ENCODE measurements at places on chromosomes 7 and 10.

GRCh38 chr10:76736815-76737618 is 900.6 kb downstream of the KCNMA1 start:
- DNase-seq: no peak

DNA sequence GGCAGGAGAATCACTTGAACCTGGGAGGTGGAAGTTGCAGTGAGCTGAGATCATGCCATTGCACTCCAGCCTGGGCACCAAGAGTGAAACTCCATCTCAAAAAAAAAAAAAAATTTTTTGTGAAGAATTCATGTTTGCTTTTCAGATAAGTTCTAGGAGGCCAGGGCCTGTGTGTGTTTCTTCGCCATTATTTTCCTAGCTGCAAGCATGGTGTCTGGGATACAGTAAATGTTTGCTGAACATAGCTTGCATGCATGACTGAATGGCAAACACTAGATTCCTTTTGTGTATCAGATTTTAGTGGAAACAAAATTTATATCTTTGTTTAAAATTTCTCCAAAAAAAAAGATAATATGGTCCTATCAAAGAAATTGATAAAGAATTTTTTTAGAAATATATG is 9.7 kb upstream of the MACC1 start:
- DNase-seq: no peak

GRCh38 chr7:51139796-51140195 is 176.8 kb downstream of the COBL start:
- DNase-seq: peak; percentile 85

GRCh38 chr7:67644151-67644550 is 647.5 kb downstream of the TYW1 start:
- DNase-seq: no peak

DNA sequence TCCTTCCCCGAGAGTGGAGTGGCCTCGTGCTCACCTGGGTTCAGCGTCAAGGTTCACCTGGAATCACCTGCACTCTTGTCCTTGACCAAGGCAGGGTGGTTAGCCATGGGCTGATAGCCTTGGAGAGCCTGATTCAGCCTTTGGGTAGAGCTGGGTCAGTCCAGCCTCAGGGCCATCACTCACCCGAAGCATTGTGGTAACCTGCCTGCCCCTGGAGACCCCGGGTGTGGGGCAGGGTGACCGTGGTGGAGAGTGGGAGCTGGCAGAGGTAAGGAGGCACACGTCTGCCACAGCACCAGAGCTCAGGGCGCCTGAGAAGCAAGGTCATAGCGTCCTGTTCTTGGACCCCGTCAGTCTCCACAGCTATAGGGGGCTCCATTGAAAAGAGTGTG is 27.8 kb upstream of the WDFY4 start:
- DNase-seq: no peak

- no peak for DNase-seq
Observed at GRCh38 chr7:19442016-19442785, 266.6 kb downstream of the POLR1F start.

- no peak for DNase-seq
Observed at GRCh38 chr10:56823849-56824248, 462.8 kb upstream of the ZWINT start.

- no peak for DNase-seq
Observed at GRCh38 chr10:131911451-131911850, 10.6 kb downstream of the PPP2R2D start.

GRCh38 chr7:30309842-30310435 is 25.5 kb downstream of the ZNRF2 start:
- no peak for DNase-seq

DNA sequence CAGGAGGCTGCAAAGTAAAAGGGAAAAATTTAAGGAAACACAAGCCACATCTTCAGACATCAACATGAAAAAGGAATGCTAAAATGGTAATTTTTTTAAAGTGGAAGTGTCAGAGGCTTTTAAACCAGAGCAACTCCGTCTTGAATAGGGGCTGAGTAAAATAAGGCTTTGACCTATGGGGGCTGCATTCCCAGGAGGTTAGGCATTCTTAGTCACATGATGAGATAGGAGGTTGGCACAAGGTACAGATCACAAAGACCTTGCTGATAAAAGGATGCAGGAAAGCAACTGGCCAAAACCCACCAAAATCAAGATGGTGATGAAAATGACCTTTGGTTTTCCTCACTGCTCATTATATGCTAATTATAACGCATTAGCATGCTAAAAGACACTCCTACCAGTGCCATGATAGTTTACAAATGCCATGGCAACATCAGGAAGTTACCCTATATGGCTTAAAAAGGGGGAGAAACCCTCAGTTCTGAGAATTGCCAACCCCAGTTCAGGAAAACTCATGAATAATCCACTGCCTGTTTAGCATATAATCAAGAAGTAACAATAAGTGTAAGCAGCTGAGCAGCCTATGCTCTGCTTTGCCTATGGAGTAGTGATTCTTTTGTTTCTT is 128.3 kb downstream of the SKAP2 start:
- DNase-seq: no peak

GRCh38 chr7:116661865-116662264 is 10.1 kb upstream of the MET start:
- DNase-seq: no peak

GRCh38 chr7:77388055-77388641 is 28.0 kb downstream of the GSAP start:
- DNase-seq: no peak

- DNase-seq: no peak
Observed at GRCh38 chr10:122138831-122139625, 132.1 kb upstream of the BTBD16 start.

DNA sequence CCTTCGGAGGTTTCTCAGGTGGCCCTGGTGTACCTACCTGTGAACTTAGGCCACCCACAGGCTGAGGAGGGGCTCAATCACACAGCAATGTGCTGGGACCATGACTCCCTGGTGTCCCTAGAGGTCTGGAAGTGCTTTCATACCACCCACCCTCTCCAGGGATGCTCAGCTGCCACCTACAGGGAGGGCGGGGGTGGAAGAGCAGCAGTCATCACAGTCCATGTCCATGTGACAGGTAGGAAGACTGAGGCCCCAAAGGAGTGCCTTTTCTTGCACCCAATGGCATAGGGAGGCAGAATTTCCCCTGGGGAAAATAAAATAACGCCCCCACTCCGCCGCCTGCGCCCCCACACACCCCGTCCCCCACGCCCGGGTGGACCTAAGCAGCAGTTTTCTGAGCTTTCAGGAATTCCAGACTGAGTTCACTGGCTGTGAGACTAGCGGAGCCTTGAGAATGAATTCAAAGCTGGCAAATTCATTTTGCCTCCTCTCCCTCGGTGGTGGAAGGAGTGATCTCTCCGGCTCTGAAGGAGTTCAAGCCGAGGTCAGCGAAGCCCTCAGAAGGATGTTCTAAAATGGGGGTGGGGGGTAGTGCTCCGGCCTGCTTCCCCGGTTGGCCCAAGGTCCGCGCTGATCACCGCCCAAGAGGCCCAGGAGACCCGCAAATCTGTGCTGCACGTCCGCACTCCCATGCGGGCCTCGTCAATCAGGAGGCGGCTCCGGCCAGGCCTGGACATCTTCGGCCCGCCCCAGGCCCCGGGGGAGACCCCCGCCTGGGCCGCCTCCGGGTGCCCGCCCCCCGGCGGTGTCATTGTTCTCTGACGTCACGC is 2.1 kb upstream of the ZMIZ1 start:
- DNase-seq: no peak

DNA sequence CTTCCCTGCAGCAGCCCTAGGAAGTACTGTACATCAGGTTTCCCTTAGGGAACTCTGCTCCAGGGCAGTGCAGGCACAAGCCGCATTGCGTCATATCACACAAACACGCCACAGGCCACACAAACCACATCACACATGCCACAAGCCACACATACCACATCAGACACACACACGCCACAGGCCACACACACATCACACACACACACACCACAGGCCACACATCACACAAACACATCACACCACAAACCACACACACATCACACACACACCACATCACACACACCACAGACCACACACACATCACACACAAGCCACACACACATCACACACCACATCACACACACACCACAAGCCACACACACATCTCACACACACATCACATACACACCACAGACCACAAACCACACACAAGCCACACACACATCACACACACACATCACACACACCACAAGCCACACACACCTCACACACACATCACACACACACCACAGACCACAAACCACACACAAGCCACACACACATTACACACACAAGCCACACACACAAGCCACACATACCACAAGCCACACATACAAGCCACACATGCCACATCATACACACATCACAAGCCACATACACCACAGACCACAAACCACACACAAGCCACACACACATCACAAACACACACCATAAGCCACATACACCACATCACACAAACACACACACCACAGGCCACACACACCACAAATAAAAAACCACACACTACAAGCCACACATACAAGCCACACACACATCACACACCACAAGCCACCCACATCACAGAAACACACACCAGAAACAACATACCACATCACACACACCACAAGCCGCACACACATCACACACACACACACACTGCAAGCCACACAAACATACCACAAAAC is 53.4 kb downstream of the TMEM209 start:
- no peak for DNase-seq

Data from glomerular endothelial cell (primary cell).